Upper lobe of right lung (tissue), 1 donor: ENCODE measurements at places on chromosomes 16 and 17. TPM values are rescaled to one million over a fixed set of nuclear protein-coding genes. Genes with fewer than 3 reads are reported as not detected.

DNA sequence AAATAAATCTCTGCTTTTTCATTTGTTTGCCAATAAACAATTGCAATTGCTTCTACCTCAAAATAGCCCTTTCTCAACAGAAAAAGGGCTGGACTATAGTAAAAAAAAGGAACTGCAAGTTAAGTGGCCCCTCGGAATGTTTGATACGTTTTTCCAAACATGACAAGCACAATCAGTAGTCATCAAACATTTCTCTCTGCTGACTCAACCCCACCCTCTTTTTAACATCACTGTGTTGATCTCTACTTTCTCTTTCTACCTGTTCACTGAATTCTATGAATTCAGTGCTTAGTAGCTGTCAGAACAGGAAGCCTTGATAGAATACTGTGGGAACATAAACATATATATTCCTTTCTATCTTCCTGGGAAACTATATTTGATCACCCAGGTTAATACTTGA is 116.5 kb upstream of the AXIN2 start:
- H3K4me3 ChIP-seq: no peak overlapping the region
- H3K36me3 ChIP-seq: no peaks in the 10 kb centered on the region
- no peak overlapping the region for H3K27ac ChIP-seq
- DNase-seq: no peak
- no peaks in the 10 kb centered on the region for H3K27me3 ChIP-seq

Gene INPP5K
- total RNA-seq: 69.8 TPM

Gene ITGB3
- total RNA-seq: 6.6 TPM

- no peak overlapping the region for H3K4me3 ChIP-seq
- peaks cover 8% of the 10 kb centered on the region for H3K36me3 ChIP-seq
- no peaks in the 10 kb centered on the region for H3K27me3 ChIP-seq
- H3K4me1 ChIP-seq: no peaks in the 10 kb centered on the region
Observed at GRCh38 chr17:3571043-3571900, 13.7 kb upstream of the TRPV3 start.
